ENCODE measurements at places on chromosomes 2 and 18.

- DNase-seq, result no peak
Observed at GRCh38 chr2:54204476-54204875, 51.6 kb downstream of the TSPYL6 start.

DNA sequence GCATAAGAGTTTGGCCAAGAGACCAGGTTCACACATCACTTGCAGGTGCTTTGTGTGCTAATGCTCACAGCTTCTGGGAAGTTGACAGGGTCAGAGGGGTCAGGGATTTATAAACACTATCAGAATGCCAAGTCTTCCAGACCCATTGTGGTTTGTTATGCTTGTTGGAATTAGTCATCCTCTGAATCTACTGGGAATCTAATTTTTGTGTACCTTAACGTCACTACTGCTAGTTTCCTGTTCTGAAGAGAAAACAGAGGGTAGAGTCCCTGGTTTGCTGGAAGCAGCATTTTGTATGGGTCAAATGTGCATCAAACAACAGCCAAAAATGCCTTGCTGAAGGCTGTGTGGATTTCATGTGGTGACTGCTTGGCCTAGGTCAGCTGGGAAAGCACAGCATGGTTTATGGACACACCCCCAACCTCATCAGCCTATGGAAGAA is 33.3 kb downstream of the ANTXR1 start:
- peak; percentile 96 for DNase-seq

- DNase-seq, result no peak
Observed at GRCh38 chr18:62730941-62731340, 15.6 kb downstream of the PHLPP1 start.

- DNase-seq, result no peak
Observed at GRCh38 chr2:224030786-224031185, 8.3 kb downstream of the SERPINE2 start.

DNA sequence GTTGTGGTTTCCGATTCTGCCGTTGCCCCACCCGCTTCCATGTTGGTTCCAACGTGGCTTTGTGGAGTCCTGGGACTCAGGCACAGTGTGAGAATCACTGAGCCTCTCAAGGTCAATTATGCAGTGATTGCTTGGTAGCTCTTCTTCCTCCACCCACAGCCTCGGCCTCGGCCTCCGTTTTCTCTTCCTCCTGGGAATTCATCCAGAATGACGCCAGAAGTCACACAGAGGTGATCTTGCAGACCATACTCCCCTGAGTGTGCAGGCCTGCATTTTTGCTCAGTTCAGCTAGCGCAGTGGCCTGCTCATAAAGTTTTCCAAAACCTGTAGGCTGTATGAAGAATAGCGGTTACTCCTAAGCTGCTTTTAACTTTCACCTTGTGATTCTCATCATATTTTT is 273.3 kb downstream of the GBX2 start:
- DNase-seq, result no peak

DNA sequence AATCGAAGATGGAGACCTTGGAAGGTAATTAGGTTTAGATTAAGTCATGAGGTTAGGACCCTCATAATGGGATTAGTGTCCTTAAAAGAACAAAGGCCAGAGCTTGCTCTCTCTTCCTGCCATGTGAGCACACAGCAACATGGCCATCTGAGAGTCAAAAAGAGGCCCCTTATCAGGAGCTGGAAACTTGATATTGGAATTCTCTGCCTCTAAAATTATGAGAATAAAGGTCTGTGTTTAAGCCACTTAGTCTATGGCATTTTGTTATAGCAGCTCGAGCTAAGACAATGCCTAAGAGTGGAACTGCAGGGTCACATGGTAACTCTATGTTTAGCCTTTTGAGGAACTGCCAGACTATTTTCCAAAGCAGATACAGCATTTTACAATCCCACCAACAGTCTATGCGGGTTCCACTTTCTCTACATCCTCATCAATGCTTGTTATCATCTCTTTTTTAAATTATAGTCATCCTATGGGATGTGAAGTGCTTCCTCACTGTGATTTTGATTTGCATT is 42.4 kb downstream of the THADA start:
- DNase-seq, result no peak

DNA sequence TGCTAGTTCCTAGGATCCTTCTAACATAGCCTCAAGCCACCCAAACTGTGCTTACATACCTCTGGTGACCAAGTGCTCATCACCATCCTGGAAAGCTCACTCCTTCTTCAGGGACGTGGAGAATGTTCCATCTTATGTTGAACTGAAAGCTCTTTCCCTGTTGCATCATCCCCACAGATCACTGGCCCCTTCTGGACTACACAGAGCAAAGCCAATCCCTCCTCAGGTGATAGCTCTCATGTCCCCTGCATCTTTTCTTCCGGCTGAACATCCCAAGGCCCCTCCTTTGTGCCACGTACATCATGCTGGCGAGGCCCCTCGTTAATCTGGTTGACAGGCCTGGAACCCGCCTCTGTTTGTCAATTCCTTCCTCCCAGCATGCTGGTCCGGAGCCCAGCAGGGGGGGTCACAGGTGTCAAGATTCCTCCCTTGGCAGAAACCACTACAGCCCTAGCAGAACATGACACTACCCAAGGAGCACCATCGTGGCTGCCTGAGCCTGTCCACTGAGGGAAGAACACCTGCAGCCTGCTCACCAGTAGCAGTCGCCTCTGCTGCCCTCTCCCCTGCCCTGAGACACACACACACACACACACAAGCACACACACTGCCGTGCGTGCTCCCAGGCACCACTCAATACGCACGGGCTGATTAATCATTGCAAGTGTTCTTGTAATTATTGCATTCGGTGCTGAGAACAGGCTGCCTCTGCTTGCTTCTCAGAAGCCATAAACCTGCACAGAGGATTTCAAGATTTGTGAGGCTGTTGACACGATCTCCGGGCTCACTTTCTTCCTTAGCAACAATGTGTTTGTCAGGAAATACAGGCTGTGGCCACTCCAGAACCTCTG is 6.3 kb upstream of the KCNK3 start:
- DNase-seq, result no peak

DNA sequence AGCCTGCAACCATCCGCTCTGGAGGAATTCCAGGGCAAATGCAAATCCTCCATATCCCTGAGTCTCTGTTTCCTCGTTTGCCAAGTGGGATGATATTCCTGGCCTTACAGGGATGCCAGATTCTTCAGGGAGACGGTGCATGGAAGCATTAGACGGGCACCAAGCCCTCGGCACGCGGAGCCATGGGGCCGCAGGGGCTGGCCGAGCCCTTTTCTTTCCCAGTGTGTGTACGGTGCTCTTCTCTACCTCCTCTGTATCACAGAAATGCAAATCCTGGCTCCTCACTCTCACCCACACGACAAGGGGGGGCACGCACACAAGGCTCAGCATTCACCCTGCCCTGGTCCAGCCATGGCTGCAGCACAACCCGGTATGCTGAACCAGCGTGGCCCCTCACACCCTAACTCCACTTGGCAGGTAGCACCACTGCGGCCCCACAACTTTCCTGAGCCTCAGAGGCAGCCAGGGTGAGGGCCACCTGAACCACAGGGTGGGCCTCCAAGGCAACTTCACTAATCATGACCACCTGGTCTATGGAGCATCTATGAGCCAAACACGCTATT is 64.1 kb upstream of the SALL3 start:
- DNase-seq, result no peak

GRCh38 chr2:71798266-71799012 is 345.1 kb downstream of the DYSF start:
- peak; percentile 29 for DNase-seq

- DNase-seq, result no peak
Observed at GRCh38 chr2:86610871-86611270, 12.8 kb downstream of the RNF103 start.

DNA sequence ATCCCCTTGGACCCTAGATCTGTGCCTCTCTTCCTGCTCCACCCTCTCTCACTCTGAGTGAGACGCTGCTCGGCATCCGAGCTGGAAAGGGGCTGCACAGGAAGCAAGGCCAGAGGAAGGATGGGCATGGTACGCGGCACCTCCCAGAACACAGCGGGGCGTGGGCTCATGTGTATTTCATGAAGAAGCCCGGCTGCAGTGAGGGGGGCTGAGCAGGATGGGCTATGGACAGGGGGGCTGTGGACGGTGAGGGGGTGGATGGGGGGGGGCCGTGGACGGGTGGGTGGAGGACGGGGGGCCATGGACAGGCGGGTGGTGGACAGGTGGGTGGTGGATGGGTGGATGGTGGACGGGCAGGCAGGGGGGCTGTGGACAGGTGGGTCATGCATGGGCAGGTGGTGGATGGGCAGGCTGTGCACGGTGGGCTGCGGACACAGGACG is 28.5 kb downstream of the SLC66A2 start:
- no peak for DNase-seq

- no peak for DNase-seq
Observed at GRCh38 chr18:44245019-44245418, 435.7 kb upstream of the SETBP1 start.

- peak; percentile 89 for DNase-seq
Observed at GRCh38 chr2:225177098-225177497, 134.8 kb upstream of the DOCK10 start.

- no peak for DNase-seq
Observed at GRCh38 chr2:60007671-60008070, 545.8 kb downstream of the BCL11A start.

DNA sequence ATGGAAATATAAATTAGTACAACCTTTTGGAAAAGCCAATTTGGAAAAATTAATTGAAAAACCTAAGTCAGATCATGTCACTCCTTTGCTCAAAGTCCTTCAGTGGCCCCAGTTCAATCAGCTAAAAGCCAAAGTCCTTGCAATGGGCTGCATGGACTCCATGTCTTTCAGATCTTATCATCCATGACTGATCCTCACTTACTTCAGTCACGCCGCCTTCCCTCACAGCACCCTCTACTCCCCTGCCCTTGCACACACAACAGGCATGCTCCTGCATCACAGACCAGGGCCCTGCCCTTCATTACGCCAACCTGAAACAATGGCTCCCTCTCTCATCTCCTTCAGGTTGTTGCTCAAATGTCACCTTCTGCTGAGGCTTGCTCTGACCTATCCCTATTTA is 15.6 kb downstream of the KANSL3 start:
- no peak for DNase-seq

DNA sequence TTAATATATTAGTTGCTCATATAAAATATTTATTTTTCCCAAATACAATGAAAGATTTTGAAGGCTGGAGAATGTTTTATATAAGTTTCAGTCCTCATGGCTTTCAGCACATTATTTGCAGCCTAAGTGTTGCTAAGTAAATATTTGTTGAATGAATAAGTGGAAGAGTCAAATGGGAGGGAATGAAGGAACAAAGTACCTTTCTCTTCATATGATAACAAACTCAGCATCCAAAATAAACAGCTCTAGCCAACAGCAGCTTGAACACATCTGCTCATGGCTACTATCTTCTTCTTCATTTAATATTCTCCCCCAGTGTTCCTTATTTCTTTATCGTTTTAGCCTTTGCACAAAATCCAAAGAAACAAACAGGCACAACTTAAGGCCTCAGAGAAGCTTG is 385.2 kb upstream of the PIK3C3 start:
- no peak for DNase-seq

- no peak for DNase-seq
Observed at GRCh38 chr2:16260041-16260830, 319.9 kb downstream of the MYCN start.

- no peak for DNase-seq
Observed at GRCh38 chr2:218870984-218871344, 9.7 kb upstream of the WNT10A start.

DNA sequence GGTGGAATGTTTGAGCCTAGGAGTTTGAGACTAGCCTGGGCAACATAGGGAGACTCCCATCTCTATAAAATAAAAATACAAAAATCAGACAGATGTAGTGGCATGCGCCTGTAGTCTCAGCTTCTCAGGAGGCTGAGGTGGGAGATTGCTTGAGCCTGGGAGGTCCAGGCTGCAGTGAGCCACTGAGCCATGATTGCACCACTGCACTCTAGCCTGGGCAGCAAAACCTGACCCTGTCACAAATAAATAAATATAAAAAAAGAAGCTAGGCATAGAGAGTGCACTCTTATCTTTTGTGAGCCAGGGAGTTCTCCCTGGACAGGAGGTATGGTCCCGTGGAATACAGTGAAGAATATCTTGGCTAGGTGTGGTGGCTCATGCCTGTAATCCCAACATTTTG is 11.0 kb upstream of the KYNU start:
- DNase-seq, result no peak

GRCh38 chr2:223465793-223466192 is 136.4 kb downstream of the SCG2 start:
- DNase-seq, result peak; percentile 98

DNA sequence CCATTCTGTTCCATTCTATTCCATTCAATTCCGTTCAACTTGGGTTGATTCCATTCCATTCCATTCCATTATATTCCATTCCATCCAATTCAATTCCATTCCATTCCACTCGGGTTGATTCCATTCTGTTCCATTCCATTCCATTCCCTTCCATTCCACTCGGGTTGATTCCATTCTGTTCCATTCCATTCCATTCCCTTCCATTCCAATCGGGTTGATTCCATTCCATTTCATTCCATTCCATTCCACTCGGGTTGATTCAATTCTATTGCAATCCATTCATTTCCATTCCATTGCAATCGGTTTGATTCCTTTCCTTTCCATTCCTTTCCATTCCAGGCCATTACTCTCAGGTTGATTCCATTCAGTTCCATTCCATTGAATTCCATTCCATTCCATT is 1138.4 kb downstream of the RPIA start:
- DNase-seq, result no peak

Data from M059J (cell line).